ENCODE measurements at places on chromosomes 7 and 10.

GRCh38 chr10:813286-813685 is 118.2 kb downstream of the LARP4B start:
- no peak for DNase-seq

DNA sequence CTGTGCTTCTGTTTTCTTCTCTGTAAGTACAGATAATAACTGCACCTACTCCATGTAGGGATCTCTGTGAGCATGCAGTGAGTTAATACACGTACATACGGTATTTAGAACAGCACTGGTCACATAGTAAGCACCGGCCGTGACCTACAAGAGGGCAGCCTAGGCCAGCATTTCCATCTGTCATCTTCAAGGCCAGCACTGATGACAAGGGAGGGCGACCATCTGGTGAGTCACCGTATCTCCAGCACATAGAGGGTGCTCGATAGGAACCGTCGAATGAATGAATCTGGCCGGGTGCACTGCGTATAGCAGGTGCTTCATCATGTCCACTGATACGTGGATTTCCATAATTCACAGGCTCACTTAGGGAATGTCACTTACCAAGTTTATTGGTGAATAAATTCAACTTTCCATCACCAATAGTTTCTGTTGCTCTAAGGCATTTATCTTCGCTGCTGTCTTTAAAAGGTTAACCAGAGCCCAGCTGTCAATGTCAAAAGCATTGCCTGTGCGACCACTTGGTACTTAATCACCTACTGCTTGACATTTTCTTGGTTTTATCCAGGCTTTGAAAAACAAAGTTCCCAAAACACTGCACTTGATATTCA is 8.3 kb downstream of the NOD1 start:
- no peak for DNase-seq

GRCh38 chr7:31892099-31892829 is 177.9 kb downstream of the PDE1C start:
- no peak for DNase-seq

- no peak for DNase-seq
Observed at GRCh38 chr7:132547821-132548220, 28.4 kb downstream of the PLXNA4 start.

DNA sequence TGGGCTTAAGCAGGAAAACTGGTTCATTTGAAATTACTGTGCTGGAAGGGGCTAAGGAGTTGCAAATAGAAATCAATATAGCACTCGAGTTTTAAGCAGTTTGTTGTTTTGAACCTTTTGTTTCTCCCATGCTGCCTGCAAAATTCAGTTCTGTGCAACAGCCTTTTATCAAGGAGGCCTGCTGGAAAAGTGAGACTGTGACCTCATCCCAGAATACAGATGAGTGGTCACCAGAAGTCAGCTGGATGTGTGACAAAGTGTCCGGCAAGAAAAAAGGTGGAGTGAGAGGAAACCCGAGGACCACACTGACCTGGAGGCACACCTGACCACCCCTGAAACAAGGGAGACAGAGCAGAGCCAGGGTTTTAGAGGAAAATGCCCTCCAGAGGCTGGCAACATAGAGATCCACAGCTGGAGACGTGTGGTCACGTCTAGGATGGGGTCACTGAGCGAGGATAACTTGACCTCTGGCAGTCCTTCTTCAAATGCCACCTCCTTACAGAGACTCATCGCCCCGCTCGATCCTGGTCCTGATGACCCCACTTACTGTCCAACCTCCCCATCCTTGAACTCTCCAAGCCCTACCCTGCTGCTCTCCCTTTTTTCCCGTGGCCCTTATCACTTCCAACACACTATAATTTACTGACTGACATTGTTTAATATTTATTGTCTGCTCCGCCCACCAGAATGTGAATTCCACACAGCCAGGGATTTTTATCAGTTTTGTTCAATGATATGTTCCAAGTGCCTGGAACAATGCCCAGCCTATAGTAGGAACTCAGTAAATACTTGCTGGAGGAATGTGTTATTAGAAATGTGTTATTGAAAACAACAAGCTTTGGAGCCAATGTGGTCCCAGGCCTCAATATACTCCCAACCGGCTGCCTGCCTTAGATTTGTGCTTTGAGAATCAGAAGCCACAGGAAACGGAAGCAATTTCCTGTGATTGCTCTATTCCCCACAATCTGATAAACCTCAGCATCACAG is 243.8 kb downstream of the GLI3 start:
- DNase-seq = no peak

DNA sequence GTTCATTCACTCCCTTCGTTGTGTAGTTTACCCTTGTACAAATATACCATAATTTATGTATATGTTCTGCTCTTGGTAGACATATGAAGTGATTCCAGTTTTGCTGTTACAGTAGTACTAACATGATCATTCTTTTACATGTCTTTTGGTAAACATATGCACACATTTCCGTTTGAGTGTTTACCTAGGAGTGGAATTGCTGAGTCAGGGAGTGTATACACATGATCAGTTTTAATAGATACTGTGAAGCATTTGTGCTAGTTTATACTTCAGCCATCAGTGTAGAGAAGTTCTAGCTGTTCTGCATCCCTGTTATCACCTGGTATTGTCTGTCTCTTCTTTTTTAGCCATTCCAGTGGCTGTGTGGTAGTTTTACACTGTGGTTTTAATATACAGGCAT is 34.5 kb upstream of the CYP26C1 start:
- no peak for DNase-seq

- no peak for DNase-seq
Observed at GRCh38 chr7:131596785-131597184, 40.4 kb upstream of the PODXL start.

- DNase-seq = no peak
Observed at GRCh38 chr10:13086056-13086455, 13.9 kb upstream of the OPTN start.

DNA sequence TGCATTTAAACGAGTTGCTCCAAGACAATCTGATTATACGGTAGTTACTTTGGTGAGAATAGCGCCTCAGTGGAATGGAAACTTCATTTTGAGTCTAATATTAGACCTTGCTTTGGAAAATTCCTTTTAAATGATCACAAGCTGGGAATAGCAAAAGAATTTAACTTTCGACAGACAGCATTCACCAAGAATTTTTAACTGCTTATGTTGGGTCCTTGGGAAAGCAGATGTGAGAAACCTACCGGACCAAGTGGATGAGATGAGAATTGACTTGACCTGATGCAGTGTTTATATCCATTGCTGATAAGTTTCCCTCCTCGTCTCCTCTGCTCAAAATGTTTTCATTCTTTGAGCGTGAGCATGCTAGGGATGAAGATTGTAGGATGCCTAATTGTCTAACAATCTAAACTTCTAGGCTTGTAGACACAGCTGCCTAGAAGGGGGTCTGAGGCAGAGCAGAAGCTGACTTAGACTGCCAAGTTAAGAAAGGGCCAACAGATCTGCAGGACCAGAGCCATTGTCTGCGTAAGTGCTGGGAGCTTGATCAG is 126.9 kb downstream of the CNNM2 start:
- DNase-seq = no peak

GRCh38 chr10:97981816-97982215 is 48.6 kb downstream of the CRTAC1 start:
- DNase-seq = no peak

DNA sequence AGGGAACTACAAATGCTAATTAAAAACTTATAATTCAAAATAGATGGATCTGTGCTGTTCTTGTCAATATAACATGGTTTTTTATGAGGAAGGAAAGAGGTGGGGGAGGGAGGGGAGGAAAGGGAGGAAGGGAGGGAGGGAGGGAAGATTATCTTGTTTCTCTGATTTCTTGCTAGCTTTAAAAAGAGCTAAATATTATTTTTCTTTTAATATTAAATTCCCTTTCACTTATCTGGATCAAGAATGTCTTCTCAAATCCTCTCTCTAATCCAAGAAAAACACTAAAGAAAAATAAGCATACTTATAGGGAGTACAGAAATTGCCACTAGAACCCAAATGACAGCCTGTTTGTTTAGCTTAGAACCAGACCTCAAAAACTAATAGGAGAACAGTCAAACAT is 55.2 kb downstream of the LRRN3 start:
- DNase-seq = no peak

DNA sequence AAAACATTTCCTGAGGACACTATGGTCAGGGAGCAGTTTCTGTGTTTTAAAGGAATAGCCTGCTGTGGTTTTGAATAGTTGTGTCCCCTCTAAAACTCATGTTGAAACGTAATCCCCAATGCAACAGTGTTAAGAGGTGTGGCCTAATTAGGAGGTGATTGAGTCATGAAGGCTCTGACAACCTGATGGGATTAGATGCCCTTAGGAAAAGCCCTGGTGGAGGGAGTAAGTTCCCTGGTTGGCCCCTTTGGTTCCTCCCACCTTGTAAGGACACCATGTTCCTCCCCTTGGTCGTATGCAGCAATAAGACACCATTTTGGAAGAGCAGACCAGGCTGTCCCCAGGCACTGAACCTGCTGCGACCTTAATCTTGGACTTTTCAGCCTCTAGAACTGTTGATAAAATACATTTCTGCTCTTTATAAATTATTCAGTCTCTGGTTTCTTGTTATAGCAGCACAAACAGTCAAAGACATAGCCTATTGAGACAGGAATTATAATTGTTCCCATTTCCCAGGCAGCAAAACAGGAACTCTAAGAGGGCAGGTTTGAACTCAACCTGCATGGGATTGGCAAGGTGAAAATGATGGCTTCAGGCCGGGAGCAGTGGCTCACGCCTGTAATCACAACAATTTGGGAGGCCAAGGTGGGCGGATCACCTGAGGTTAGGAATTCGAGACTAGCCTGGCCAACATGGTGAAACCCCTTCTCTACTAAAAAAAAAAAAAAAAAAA is 20.5 kb upstream of the TNS3 start:
- no peak for DNase-seq

DNA sequence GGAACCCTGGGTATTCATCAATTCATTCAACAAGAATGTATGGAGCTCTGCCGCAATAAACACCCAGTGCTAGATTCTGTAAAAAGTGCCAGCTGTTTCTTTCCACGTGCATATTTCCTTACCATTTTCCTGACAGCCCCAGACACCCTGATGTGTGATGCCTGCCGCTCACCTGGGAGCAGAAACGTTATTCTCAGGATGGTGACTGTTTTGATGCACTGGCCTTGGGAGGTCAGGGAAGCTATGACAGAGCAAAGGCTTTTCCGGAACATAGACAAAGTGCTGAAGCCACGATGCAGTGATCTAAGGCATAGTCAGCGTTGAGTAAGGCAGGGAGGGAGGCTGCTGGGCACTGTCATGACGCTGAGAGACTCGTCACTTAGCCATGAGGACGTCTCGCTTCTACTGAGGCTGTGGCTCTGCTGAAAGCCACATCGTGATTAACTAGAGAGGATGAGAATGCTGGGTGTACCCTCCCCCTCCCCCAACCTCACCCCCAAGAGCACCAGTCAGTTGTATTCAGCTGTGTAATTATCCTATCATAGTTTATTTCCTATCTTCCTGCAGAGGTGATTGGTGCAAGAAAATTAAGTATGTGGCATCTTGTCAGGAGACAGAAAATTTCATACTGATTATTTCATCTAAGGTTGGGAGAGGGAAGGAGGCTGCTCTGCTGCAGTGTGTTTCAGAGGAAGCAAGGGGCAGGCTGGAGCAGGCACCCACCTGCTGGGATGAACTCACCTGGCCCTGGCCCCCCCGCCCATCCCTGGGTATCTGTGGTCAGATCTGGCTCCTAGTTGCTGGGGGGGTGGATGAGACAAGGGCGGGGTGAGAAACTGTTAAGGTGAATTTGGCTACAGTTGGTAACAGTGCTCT is 48.8 kb upstream of the SMNDC1 start:
- DNase-seq = no peak

- DNase-seq = no peak
Observed at GRCh38 chr10:4663162-4663992, 162.6 kb upstream of the AKR1E2 start.

- no peak for DNase-seq
Observed at GRCh38 chr10:63068246-63068645, 64.9 kb upstream of the NRBF2 start.

- DNase-seq = no peak
Observed at GRCh38 chr10:115761166-115761565, 511.8 kb downstream of the GFRA1 start.

- DNase-seq = no peak
Observed at GRCh38 chr10:46285966-46286620, 704 bp upstream of the ANTXRL start.

GRCh38 chr10:11611248-11612020 is at the start of gene USP6NL:
USP6NL (minus strand) TSS chr10:11611650; CDS start chr10:11597634, 14,016 bp downstream.
- DNase-seq = peak; percentile 78

GRCh38 chr7:48976850-48977249 is 52.5 kb downstream of the CDC14C start:
- no peak for DNase-seq

- DNase-seq = no peak
Observed at GRCh38 chr10:77120012-77120411, 517.6 kb downstream of the KCNMA1 start.

- no peak for DNase-seq
Observed at GRCh38 chr7:151699928-151700319, 177.0 kb downstream of the PRKAG2 start.

DNA sequence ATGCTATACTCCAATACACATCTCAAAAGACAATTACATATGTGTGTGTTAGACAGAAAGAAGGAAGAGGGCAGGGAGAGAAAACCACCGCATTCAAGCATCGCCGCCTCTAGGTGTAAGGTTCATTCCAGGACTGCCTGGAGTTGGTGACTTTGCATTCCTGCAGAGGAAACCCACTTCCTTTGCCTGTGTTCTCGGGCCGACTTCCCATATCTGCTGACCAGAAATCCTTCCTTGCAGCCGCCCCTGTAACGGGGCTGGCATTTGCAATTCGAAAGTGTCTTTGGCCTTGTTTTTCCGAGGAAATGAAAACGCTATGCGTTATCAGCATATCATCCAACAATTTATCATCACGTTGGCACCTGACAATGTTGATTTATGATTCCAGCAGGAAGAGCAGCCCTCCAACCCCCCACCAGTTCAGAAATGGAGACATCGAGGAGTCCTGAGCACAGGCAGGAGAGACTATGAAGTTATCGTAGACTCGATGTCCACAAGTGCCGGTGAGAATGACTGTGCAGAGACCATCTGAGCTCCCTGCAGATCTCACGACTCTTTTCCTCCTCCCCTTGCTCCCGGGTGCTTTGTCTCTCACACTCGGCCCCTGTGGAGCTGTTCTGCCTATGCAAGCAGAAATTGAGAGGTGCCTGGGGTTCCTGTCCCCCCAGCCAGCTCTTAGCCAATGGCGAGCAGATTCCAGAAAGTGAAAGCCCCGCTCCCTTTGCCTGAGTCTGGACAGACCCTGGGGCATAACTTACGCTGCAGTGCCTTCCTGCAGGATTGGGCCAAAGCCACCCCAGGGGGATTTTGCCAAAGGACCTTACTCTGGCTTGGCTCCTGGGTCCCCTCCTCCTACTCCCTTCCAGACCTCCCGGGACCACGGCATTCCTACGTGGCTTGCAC is 68.9 kb upstream of the FOXK1 start:
- no peak for DNase-seq

- no peak for DNase-seq
Observed at GRCh38 chr10:35631404-35631803, 10.7 kb downstream of the FZD8 start.

- no peak for DNase-seq
Observed at GRCh38 chr10:23927576-23928325, 281.2 kb upstream of the KIAA1217 start.

GRCh38 chr7:7742223-7742622 is 23.8 kb upstream of the RPA3 start:
- no peak for DNase-seq

- DNase-seq = no peak
Observed at GRCh38 chr7:11835260-11835659, 3.3 kb upstream of the THSD7A start.

- no peak for DNase-seq
Observed at GRCh38 chr10:131882590-131883451, 18.0 kb upstream of the PPP2R2D start.

- no peak for DNase-seq
Observed at GRCh38 chr10:69364232-69364940, 52.3 kb downstream of the TACR2 start.

All from hippocampal formation (tissue), 2 donors.